Activated CD4-positive, alpha-beta T cell treated with anti-CD3 and anti-CD28 coated beads, Interleukin-2, amount 50 U/mL, for 4 hours (primary cell): ENCODE measurements at places on chromosomes 7 and 10.

DNA sequence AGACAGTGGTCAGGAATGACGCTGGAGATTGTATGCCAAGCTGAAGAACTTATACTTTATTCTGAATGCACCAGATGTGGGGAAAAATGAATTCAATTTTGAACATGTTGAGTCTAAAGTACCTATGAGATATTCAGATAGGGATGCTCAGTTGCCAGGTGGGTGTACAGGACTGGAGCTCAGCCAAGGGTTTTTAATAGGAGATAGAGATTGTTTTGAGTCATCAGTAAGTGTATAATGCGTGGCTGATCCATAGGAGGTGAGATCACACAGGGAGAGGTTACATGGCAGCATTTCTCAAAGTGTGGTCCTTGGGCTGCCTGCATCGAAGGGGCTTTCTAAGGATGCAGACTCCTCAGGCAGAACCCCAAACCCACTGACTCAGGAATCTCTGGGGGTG, 6.8 kb upstream of the HIPK2 start:
- DNase-seq = no peak

DNA sequence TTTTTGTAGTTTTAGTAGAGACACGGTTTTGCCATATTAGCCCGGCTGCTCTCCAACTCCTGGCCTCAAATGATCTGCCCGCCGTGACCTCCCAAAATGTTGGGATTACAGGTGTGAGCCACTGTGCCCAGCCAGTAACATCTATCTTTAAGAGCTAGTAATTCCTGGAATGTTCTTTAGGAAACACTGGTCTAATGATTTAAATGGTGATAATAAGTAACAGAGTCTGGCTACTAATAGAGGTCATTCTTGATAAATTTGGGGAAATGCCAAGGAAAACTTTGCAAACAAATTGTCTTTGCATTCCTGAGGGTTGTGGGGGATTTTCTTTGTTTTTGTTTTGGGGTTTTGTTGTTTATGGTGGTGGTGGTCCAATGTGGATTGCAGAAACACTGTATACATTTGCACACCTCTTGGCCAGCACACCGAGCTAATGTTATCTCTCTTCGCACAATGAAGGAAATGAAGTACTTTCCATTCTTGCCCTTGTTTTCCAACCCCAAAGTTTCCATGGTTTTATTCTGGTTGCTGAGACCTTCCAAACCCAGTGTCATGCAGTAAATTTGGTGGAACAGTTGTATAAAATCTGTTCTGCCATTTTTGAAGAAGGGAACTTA, 51.3 kb upstream of the WIPF3 start:
- DNase-seq = no peak

GRCh38 chr7:29483219-29484104, 80.2 kb upstream of the PRR15 start:
- DNase-seq = no peak

DNA sequence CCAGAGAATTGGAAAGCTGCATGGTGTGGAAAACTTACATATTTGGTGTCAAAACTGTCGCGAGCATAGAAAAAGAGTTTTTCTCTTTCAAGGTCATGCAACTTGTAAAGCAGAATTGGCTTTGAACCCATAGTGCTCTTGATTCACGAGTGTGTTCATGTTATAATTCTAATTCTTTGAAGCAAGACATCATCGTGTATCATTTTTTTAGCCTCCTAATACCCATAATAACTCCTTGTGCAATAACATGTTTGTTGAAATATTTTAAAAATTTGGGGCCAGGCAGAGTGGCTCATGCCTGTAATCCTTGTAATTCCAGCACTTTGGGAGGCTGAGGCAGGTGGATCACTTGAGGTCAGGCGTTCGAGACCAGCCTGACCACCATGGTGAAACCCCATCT, 4.2 kb downstream of the CCL24 start:
- no peak for DNase-seq

DNA sequence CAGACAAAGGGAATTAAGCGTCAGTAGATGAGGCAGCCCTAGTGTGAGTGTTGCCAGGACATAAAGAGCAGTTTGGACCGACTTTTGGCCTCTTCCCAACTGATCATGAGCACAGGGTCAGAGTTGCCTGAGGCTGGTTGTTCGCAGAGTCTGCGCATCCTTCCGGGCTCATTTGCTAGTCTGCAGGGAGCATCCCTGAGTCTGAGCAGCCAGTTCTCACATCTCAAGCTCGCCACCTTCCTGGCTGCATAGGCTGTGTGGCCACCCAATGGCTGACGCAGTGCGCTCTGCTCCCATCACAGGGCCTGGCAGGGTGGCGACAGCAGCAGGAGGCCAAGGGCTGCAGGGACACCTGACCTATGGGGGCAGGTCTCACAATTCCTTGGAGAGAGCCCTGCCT, 5.0 kb downstream of the GAD2 start:
- no peak for DNase-seq

GRCh38 chr7:155457544-155458110, 302 bp upstream of the EN2 start:
- no peak for DNase-seq

- no peak for DNase-seq
Measured at GRCh38 chr7:24972991-24973390, 7.0 kb downstream of the OSBPL3 start.

- no peak for DNase-seq
Measured at GRCh38 chr7:47957156-47957555, 8.9 kb upstream of the PKD1L1 start.

DNA sequence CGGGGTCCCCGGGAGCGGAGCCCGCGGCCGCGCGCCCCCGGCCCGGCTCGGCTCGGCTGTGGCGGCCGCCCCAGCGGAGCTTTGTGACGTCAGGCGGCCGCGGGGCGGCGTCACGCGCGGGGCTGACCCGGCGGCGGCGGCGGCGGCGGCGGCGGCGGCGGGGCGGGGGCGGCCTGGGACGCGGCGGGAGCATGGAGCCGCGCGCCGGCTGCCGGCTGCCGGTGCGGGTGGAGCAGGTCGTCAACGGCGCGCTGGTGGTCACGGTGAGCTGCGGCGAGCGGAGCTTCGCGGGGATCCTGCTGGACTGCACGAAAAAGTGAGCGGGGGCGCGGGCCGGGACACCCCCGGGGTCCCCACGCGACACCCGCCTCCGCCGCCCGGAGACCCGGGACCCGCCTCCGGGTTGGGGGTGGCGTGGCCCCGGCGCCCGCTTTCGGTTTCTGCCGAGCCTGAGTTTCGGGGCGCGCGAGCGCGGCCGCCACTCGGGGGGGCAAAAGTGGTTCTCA, at the start of gene PWWP2B:
Gene PWWP2B (plus strand): TSS at position 165 of the 506 bp plus-strand sequence. CDS start 27 bp downstream, at position 192.
- peak; percentile 52 for DNase-seq

DNA sequence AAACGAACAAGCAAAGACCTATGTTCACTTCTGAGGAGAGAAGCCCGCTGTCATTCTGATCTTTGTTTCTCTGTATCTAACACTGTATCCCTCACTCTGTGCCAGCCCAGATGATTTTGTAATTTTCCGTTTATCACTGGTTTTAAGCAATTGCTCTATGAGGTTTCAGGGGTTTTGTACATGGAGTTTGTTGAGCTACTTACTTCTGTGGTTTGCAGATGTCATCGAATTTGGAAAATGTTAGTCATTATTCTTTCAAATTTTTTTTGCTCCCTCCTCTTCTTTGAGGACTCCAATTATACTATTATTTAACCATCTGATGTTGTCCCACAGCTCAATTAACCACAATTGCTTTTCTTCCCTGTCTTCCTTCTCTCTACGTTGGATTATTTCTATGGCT, 650.9 kb upstream of the IGFBP3 start:
- DNase-seq = no peak

- DNase-seq = no peak
Measured at GRCh38 chr7:158680754-158681153, 23.9 kb downstream of the NCAPG2 start.

DNA sequence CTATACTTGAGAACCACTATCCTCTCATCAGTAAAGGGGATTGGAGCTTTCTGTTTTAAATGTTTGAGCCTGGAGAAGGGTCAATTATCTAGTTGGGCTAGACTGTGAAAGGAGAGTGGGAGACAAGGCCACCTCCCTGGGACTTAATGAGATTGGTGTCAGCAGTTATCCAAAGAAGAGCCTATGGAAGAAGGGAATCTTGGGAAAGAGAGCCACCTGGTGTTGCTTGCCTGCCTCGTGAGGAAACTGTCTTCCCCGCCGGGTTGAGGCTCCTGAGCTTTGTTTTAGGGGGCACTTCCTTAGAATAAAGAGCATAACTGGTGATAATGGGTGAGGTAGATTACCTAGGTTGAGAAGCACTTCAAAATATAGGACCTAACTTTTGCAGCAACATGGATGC, 32.0 kb upstream of the ABCB4 start:
- no peak for DNase-seq

DNA sequence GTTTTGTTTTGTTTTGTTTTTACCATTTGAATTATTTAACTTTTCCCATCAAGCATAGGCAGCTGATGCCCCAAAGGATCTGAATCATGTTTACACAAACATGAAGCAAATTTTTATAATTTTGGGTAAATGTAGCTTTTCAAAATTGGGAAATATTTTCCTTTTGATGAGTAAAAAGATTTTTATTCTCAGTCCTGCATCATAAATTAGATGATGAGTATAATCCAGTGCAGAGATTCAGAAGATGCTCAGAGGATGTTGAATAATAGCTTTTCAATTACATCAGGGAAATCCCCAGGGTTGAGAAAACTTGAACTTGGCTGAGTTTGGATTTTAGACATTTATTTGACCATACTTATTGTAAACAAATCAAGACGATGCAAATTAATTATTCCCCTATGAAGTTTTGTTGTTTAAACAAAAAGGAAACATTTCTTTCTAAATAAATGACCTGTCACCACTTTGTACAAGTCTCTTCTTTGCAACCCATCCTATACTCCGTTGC, 121.7 kb downstream of the FAM204A start:
- no peak for DNase-seq
